ENCODE measurements at places on chromosomes 5 and 9. TPM values are rescaled to one million over a fixed set of nuclear protein-coding genes. Genes with fewer than 3 reads are reported as not detected.
A peak's percentile ranks its signal among the peaks of the same experiment; 100 is the strongest.

DNA sequence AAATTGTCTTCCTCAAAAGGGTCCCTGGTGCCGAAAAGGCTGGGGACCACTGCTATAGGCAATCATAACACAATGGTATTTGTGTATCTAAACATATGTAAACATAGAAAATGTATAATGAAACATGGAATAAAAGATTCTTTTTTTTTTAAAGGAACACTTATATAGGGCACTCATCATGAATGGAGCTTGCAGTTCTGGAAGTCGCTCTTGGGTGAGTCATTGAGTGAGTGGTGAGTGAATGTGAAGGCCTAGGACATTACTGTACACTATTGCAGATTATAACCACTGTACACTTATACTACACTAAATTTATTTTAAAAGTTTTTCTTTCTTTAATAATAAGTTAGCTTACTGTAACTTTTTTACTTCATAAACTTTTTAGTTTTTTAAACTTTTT, 176.4 kb downstream of the ARRDC3 start:
- DNase-seq = no peak

- no peak for DNase-seq
Observed at GRCh38 chr9:135924628-135925338, 17.4 kb upstream of the CAMSAP1 start.

DNA sequence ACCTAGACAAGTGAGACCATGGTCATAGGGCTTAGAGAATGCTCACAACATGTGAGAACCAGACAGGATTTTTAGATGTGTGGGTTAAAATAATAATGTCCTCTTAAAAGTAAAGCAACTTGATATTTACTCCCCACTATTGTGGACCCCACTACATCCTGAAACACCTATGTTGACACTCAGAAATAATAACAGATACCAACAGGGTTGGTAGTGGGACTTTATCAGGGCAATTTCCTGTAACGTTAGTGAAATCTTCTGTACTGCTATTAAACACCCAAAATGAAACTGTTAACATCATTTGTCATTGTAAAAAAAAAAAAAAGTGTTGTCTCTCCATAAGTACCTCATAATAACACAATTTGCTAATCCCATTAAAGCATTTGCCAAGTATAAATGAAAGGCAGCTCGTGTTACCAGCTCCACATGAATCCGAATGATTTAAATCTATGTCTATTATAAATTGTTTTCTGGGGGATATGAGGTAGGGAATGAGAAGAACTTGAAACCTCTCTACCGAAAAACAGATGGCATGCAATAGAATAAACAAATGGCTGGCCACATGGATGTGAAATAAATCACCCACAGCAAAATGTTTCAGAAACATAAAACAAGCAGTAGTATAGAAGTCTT, 285.9 kb downstream of the ARHGEF28 start:
- DNase-seq = no peak

DNA sequence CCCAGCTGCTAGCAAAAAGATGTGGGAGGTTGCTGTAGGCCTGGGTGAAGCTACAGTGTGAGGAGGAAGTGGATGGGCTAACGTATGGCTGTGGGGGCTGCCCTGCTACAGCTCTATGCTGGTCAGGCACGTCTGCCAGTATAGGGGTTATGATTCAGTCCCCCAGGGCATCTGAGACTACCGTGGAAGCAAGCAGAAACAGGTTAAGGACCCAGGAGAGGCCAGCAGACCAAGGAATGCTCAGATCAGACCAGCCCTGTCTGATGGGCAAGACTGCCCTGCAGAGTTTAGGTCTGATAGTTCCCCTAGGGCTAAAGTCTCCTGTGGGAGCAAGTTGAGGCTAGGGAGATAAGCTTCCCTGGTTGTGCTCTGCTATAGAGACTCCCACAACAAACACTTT, 416.1 kb upstream of the CTNND2 start:
- DNase-seq = no peak

Gene IGIP
- total RNA-seq = 15.9 TPM

GRCh38 chr9:93930070-93930469, 25.1 kb downstream of the BARX1 start:
- DNase-seq = no peak

- no peak for DNase-seq
Observed at GRCh38 chr5:456351-457194, 13.6 kb downstream of the EXOC3 start.

Gene RGS14
- total RNA-seq = 17.3 TPM

Gene PCDHGC4
- total RNA-seq = 3.6 TPM

DNA sequence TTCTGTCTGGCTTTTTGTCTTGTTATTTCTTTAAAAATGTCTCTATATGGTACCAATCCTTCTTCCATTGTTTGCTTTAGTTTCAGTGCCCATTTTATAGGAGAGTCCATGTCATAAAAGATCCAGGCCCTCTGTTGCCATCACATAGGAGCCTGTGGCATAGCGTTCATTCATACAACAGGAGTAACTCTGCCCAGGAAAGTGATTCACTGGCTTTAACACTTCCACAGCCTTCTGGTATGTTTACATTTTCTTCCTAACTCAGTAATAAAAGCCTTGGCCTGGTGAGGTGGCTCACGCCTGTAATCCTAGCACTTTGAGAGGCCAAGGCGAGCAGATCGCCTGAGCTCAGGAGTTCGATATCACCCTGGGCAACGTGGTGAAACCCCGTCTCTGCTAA, 519.3 kb upstream of the PTGER4 start:
- DNase-seq = no peak

Gene CKS2
- total RNA-seq = 13.1 TPM

DNA sequence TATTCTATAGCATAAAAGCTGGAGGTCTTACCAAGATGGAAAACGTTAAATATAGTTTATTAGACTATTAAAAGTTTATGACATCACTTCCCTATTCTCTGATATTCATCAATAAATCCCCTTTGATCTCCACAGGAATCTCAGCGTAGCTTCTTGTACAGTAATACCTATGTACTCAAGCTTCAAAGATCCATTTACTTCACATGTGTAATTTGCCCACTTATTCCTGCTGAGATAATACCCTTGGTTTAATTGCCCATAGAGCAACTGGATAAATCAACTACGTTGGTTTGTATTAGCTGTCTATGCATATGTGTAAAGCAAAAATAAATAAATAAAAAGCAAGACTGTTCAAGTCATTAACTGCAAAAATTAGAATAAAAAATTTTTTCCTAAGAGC, 219.7 kb downstream of the EFNA5 start:
- no peak for DNase-seq

DNA sequence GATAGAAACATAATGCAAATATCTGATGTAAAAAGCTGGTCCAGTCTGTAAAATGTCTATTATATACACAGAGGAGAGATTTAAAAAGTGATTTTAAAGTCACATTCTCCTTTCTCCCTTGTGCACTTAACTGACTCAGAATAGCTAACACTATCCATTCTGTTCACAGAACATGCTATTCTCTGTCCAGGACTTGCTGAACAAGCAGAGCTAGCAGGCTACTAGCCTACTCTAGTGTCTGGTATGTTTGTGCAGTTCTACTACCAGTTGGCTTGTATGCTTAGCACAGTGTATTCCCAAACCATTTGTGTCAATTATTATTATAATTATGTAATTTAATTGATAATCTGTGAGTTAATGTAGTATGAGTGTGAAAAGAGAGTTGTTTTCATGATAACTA, 161.7 kb upstream of the NUDT12 start:
- no peak for DNase-seq

GRCh38 chr9:92728831-92729734, 35.5 kb downstream of the BICD2 start:
- no peak for DNase-seq

Gene CDC26
- 26.6 TPM for total RNA-seq

- no peak for DNase-seq
Observed at GRCh38 chr5:91848453-91848852, 465.3 kb upstream of the ARRDC3 start.

- no peak for DNase-seq
Observed at GRCh38 chr5:136166909-136167308, 26.1 kb downstream of the SMIM32 start.

GRCh38 chr5:147561435-147561834, 51.6 kb upstream of the DPYSL3 start:
- DNase-seq = no peak

Gene DMRT3
- not detected for total RNA-seq

Gene ST8SIA4
- 6.5 TPM for total RNA-seq

DNA sequence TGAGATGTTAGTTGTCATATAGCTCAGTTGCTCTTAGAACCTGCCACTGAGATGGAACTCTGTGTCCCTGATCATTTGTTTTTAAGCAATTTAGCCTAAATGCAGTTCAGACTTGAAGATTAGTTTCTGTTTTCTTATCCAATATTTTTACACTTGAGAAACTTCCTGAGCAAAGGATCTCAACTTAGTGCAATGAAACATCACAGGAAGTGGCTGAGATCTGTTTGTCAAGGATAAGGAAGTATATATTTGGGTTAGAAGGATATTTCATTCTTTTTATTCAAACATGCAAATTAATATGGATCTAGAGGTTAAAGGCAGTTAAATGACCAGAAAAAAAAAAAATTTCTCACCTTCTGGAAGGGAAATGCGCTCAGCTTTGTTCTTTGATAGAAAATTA, 19.7 kb upstream of the F2R start:
- no peak for DNase-seq

Gene ROR2
- total RNA-seq = 16.7 TPM

DNA sequence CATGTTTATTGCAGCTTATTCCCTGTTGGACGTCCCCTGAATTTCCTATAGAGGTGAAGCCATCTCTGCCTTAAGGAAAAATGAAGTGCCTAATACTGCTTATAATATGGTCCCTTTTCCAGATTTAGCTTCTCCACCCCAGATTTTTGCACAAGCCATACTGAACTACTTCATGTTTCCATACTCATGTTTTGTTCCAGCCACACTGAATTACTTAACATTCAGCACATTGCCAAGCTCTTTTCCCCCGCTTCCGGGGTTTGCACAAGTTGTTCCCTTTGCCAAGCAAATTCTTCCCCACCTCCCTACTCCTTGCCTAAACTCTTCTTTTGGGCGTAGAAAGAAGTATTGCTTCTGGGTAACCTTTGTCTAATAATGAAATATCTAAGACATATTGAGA, 1.7 kb upstream of the CNTRL start:
- peak; percentile 56 for DNase-seq

DNA sequence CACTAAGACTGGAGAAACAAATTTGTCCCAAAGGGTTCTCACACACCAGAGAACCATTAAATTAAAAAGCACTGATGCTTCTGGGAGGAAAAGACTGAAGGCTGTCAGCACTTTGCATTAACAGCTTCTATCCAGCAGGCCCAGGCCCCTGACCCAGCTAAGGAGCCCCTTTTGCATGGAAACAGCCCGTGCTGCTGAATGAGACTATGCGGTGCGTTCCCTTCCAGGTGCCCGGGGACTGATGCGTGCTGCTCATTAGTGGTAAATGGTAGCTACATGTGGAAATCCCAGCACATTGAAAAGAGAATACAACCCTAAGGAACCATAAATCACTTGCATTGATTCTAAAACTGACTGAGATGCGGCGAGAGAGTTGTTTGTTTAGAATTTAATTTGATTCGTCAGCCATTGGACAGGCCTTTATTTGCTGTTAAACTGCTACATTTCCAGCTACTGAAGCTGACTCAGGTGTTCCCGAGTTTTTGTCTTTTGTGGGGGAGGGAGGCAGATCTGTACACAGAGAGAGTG, 351.0 kb upstream of the SLC24A2 start:
- no peak for DNase-seq

Gene IFNA16
- total RNA-seq = not detected

DNA sequence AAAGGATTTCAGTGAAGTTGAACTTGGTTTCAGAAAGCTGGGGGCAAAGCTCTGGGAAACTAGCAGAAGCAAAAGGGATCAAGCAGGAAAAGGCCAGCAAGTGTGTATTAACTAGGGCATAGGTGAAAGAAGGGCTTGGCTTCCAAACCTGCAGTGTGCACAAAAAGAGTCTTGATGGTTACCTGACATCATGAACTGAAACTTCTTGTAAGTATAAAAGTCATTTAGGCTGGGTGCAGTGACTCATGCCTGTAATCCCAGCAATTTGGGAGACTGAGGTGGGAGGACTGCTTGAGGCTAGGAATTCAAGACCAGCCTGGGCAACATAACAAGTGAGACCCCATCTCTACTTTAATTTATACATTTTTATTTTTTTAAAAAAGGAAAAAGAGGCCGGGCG, 216.4 kb downstream of the EPB41L4A start:
- no peak for DNase-seq

DNA sequence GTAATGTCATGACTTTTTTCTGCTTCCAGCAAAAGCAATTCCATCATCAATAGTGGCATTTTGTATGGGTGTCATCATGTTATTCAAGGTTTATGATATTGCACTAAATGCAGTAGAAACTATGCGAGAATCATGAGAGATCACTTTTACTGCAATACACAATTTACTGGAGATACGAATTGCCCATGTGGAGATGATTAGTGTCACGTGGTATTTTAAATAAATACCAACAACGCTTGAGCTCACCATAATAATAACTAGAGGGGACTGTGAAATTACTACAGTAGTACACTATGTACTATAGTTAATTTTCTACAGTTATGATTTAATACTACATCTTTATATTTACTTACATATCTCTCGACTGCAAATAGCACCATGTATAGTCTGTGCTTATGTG, 49.7 kb downstream of the FAM174A start:
- DNase-seq = no peak

Gene CMYA5
- 33.4 TPM for total RNA-seq

DNA sequence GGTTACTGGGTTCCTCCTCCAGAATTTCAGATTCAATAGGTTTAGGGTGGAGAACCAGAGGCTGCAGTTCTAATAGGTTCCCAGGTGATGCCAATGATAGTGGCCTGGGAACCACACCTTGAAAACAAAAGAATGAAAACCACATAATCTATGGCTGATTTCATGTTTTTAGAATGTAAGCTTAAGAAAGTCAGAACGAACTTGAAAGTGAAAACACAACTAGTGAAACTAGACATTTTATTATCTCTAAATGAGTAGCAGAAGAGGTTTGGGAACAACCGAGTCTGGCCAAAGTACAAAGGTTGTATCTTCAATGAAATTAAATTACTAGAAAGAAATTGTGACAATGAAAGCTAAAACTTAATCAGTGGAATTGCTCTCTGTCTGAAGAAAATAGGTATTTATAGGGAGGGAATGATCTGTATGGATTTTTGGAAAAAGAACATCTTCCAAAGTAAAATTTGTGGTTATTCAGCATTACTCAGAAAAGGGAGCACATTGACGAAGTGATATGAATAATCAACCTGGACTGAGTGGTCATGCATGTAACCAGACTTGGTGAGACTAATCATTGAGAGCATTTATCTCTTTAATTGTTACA, 24.9 kb upstream of the CEP120 start:
- DNase-seq = no peak

Gene LCN6
- 62.8 TPM for total RNA-seq

GRCh38 chr5:149618581-149619248, 37.4 kb downstream of the ARHGEF37 start:
- DNase-seq = no peak

DNA sequence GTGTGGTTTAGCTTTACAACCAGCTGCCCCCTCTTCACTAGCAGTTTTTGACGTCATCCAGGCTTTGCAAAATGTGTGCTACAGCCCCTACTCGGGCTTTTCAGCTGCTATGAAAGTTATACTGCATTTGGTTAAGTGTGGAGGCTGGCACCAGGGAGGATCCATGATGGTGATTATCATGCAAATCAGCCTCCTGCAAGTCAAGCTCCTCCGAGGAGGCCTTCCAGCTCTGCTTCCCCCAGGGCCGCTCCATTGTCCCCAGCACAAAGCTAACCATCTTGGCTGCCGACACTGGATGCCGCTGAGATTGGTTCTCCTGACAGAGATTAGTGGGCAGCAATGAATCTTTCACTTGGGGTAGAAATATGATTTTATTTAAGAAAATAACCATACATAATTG, 159.6 kb downstream of the NR2F1-AS1 start:
- no peak for DNase-seq

Gene DOCK8
- total RNA-seq = 65.8 TPM

GRCh38 chr5:124462751-124463150, 283.7 kb downstream of the ZNF608 start:
- DNase-seq = no peak

Gene SLC6A19
- not detected for total RNA-seq
